Lung (tissue), 17 donors: ENCODE measurements at places on chromosomes 1 and 21.

DNA sequence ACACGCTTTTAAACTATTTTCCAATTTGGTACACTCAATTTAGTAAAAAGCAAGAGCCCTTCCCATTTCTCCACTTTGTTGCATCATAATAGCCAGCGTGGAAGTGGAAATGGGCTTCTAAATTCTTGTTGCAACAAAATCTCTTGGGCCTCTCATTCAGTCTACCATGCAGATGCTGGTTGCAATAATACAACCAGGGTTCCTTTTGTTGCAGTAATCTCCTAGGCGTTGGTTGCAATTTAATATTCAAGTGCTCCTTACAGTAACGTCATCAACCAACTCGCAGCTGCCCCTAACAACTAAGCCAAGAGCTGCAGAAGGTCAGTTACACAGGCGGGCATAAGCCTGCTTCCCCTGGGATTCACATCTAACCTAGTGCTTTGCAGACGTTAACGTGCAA lies 2.7 kb upstream of the HDGF start:
- no peak for DNase-seq

- DNase-seq, result peak; percentile 64
Measured at GRCh38 chr1:46183079-46183847, 7.0 kb upstream of the P3R3URF start.

- DNase-seq, result no peak
Measured at GRCh38 chr1:158005224-158005623, 11.8 kb downstream of the KIRREL1 start.

DNA sequence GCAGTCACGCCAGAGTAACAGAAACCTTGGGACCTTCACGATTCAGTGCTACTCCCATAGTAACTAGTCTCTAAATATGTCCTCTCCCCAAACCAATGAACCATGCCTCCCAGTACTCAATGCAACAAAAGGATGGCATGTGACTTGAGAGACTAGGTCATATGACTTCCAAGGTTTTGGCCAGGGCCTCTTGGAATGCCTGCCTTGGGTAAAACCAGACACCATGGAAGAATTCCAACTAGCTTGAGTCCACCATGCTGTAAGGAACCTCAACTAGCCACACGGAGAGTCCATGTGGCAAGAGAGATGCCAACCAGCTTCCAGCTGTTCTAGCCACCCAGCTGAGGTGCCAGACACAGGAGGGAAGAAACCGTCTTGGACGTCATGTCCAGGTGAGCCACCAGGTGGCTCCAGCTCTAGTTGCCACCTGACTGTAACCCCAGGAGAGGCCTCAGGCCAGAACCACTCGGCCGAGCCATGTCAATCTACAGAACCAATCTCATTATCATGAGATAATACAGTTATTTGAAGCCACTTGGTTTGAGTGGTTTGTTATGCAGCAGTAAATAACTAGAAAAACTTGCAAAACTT lies 115.0 kb downstream of the SYF2 start:
- DNase-seq, result no peak

DNA sequence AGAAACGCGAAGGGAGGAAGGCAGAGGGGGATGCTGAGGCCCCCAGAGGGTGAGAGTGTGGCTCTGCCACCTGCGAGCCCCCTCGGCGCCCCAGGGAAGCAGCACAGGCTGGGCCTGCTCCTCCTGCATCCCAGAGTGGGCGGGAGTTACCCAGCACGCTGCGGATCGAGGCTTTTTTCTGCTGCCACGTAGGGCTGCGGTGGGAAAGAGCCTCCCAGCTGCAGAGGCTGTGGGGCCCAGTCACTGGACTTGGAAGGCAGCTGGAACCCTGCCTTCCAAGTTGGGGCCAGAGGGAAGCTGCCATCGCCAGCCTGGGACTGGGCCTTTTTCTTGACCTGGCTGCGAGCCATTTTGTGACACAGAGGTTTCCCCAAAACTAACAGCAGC lies 2.3 kb upstream of the GRIK3 start:
- no peak for DNase-seq

DNA sequence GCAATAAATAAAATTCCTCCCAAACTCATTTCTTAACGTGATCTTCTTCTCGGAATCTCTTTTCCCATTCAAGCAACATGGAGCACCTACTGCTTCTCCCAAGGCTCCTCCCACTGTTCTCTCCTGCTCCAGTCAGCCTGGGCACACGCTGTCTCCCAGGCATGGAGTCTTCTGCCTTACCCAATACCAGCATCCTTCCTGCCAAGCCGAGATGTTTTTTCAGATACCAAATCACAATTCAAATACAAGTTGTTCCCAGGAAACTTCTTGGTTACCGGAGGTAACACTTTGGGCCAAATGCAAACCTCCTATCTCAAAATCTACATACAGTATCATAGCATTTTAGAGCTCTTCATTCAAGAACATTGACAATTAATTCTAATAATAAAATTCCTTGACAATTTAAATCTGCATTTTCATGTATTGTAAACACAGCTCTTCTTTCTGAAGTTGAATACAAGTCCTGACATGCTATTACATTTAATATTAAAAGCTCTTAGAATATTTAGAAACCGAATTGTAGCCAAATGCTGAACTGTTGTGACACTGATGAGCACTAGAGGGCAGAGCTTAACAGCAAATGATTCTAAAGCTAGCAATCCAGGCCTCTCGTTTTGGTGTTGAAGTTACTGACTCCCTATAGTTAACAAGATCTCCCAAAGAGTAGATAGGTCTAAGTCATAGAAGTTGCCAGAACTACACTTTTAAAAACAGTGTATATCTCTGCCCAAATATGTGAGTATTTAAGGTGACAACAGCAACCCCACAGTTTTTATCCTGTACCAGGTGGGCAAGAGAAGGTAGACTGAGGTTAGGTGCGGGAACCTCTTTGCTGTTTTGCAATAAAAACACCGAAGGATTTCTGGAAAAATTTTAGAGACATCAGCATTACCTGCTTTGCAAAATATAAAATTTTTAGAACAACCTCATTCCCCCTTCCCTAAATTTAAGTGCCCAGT lies 52.3 kb downstream of the BCAR3 start:
- DNase-seq, result peak; percentile 88

DNA sequence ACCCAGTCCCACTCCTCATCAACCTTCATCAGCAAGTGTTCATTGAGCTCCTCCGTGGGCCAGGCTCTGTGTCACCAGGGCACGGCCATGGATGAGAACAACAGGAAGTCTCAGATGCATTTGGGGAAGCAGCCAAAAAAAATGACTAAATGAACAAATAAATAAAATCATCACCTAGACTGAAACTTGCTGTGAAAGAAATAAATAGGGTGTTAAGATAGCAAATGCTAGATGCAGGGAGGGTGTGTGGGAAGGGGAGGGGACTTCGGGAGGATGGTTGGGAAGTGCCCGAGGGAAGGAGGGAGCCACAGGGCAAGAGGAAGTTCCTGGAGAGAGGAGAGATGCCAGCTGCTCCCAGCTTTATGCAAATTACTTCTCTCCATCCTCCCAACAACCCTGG lies 696.7 kb downstream of the PTPRU start:
- DNase-seq, result peak; percentile 17

- DNase-seq, result peak; percentile 28
Measured at GRCh38 chr1:151147132-151147503, 687 bp upstream of the SEMA6C start.

DNA sequence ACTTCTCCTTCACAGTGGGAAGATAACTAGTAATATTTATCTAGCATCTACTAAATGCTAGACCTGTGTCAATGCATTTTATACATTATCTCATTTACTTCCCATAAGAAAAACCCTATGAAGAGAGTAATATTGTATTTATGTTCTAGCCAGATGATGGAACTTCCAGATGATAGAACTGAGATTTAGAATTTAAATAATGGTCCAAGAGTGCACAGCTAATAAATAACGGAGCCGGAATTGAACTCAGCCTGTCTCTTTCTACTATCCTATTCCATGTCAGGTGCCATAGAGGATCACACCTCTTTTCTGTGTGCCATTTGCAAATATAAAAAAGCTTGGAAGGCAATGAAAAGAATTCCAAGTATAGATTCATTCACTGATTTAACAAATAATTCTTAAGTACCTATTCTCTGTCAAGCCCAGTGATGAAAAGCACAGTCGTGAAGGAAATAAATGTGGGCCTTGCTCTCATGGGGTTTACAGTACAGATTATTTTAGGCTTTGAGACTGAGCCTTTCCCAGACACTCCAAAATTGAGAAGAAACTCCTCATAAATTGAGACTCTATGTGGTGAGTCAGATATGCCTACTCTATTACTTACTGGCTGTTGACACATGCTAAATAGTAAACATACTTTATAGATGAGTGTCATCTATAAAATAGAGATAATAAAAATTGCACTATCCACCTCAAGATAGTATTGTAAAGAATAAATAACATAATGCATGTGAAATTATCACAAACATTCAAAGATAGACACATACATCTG lies 378.0 kb upstream of the PRMT6 start:
- no peak for DNase-seq
